A375 (cell line): ENCODE measurements at places on chromosomes 2 and 18. TPM values are rescaled to one million over a fixed set of nuclear protein-coding genes. Genes with fewer than 3 reads are reported as not detected.

Gene TNP1
- total RNA-seq = not detected in 2 replicates

Gene CAVIN2
- 0.27 TPM in 1 of 2 replicates, not detected in the other for total RNA-seq

Gene UPP2
- not detected in 2 replicates for total RNA-seq

Gene LCT
- total RNA-seq = 0.04 and 0.08 TPM in 2 replicates

Gene SPATA3
- total RNA-seq = not detected in 2 replicates

Gene C2orf78
- total RNA-seq = not detected in 2 replicates

Gene MC2R
- not detected in 2 replicates for total RNA-seq

Gene SIX3
- not detected in 2 replicates for total RNA-seq
